ENCODE measurements at places on chromosomes 5 and 9.

GRCh38 chr9:114366334-114367128 is 21.3 kb downstream of the AKNA start:
- DNase-seq, result peak; percentile 44

GRCh38 chr9:129471201-129472019 is 149.5 kb downstream of the C9orf50 start:
- no peak for DNase-seq

- DNase-seq, result no peak
These were observed 101.6 kb upstream of the MAP1B start for GRCh38 chr5:72005671-72006070.

GRCh38 chr5:147601652-147602051 is 91.8 kb upstream of the DPYSL3 start:
- no peak for DNase-seq

- DNase-seq, result no peak
These were observed 4.1 kb upstream of the HDHD3 start for GRCh38 chr9:113380869-113381378.

GRCh38 chr5:164346785-164347630 is 841.6 kb downstream of the MAT2B start:
- no peak for DNase-seq

- DNase-seq, result peak; percentile 52
These were observed 5.5 kb upstream of the AQP3 start for GRCh38 chr9:33452828-33453271.

- DNase-seq, result no peak
These were observed 39.1 kb upstream of the FLT4 start for GRCh38 chr5:180688330-180689070.

GRCh38 chr9:72826996-72827949 is 125.6 kb downstream of the ALDH1A1 start:
- no peak for DNase-seq

- DNase-seq, result peak; percentile 69
These were observed 102.9 kb downstream of the LIFR start for GRCh38 chr5:38453506-38453905.

GRCh38 chr9:93825348-93826115 is 129.6 kb downstream of the BARX1 start:
- DNase-seq, result no peak

GRCh38 chr5:89337-90286 is 2.4 kb upstream of the PLEKHG4B start:
- no peak for DNase-seq

- no peak for DNase-seq
These were observed 143.2 kb upstream of the TRIM32 start for GRCh38 chr9:116543731-116544400.

DNA sequence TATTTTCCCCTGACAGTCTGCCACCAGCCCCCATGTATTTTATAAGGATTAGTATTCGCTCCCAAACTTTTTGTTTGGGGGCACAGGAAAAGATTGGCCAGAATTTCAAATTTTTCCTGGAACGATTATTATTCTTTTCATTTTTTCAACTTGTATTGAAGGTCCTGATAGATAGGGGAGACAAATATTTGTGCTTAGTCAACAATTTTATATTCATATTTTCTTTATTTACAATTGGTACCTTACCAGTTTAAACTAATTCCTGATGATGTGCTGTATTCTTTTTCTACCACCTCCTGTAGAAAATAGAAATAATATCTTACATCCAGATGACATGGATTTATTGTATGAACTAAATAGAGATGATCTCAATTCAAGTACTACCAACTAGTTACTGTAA is 60.7 kb upstream of the TSLP start:
- DNase-seq, result no peak

- DNase-seq, result no peak
These were observed 22.3 kb downstream of the C1QTNF2 start for GRCh38 chr5:160348080-160348479.

- DNase-seq, result no peak
These were observed 26.2 kb downstream of the IRF1 start for GRCh38 chr5:132464156-132464939.

- DNase-seq, result no peak
These were observed 1028.5 kb downstream of the NR2F1-AS1 start for GRCh38 chr5:92552206-92553160.

DNA sequence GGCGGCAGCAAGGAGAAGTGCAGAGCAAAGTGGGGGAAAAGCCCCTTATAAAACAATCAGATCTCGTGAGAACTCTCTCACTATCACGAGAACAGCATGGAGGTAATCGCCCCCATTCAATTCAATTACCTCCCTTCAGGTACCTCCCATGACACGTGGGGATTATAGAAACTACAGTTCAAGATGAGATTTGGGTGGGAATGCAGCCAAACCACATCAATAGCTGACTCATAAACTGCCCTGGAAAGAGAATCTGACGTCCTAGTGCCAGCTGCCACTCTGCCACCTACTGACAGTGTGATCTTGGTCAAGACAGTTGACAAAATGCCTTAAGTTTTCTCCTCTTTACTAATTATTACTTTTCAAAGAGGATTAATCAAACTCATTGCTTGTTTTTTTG is 128.3 kb downstream of the GPBP1 start:
- peak; percentile 1 for DNase-seq

DNA sequence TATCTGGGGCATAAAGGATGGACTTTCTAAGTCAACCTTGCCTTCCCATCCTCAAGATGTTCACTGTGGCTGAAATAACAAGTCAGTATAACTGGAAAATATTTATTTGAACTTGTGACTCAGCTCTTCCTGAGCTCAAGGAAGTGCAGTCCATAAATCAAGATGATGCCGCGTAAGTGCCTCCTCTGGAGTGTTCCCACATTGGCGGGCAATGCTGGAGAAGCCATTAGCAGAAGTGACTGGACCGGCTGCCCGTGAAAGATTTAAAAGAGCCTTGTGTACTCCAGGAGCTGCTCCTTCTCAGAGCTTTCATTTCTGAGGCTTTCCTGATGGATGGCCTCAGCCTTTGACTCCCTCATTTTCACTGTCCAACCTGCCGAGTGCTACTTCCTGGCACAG is 17.4 kb downstream of the TMOD1 start:
- no peak for DNase-seq

- no peak for DNase-seq
These were observed 95.0 kb downstream of the MACIR start for GRCh38 chr5:103353581-103353980.

DNA sequence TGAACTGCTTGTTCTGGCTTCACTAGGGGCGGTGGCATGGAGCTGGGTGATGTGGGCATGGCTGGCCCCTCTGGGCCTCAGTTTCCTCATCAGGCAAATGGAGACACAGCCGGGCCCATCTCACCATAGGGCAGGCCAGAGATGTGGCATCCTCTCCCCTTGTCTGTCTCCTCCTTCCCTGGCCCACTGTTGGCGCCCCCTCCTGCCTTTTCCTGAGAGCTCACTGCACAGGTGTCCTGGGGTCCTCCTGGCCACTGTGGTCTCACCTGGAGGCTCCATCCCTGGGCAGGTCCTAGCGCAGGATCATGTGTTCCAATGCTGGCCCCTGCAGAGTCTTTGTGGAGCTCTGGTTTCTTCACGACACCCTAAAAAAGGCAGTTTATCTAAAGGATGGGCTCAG is 53.5 kb downstream of the NEK6 start:
- DNase-seq, result no peak

DNA sequence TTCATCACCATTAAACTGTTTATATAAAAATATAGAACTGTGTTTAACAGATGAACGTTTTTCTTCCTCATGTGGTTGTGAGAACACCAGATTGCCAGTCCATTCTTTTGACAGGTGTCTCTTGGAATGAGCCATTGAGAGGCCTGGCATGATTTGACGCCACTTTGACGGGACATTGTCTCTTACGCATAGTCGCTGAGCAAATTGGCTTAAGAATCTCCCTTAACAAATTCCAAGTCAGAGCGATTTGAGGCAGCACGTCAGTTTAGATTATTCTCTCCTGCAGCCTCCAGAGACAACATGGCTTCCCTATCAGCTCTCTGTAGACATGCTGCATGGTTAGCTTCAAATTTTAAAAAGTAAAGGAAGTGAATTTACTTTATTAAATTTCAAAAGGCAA is 510.7 kb upstream of the ACO1 start:
- DNase-seq, result no peak

- DNase-seq, result no peak
These were observed 332.9 kb downstream of the CSNK1G3 start for GRCh38 chr5:123844873-123845272.

GRCh38 chr9:115234094-115234493 is 116.1 kb upstream of the TNC start:
- no peak for DNase-seq

- DNase-seq, result no peak
These were observed 474.3 kb downstream of the ARHGEF28 start for GRCh38 chr5:74100268-74100665.

GRCh38 chr5:68593211-68593671 is 377.7 kb downstream of the PIK3R1 start:
- DNase-seq, result no peak

DNA sequence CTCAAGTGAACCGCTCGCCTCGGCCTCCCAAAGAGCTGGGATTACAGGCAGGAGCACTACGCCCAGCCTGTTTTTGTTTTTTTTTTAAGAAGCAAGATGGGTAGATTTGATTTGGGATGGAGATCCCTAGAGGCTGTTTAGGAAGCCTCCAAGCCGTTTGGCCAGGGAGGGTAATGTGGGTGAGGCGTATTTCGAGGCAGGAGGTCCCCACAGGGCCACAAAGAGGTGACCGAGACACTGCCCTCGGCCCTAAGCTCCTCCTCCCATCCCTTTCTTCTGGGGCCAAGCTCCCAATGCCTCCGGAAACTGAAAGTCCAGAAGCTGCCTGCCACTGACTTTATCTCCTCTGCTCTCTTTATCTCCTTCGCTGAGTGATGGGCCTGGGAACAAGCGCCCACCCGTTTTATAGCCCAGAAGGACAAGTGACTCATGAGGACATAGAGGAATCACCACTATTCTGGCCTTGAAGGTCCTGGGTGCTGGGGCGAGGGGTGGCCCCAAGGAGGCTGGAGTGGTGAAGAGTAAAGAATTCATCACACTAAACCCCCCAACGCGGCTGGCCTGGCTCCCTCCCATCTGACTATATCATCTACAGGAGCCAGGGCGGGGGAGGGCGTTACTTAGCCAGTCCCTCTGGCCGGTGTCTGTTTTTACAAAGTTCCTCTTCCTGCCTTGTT is 2.0 kb upstream of the RALGDS start:
- no peak for DNase-seq

DNA sequence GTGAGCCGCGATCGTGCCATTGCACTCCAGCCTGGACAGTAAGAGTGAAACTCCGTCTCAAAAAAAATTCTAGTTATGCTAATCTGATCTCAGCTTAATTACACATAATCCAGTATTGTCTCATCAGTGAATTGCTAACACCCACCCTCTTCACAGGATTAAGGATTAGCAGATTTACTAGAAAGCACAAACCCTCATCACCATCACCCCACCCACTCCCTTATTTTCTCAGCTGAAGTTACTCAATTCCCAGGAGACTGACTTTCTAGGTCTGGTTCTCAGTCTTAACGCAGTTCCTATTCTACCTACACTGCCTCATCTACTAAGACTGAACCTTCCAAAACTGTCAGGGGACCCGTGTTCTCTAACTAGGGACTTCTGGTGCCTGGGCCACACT is 9.0 kb downstream of the TOR1B start:
- no peak for DNase-seq

DNA sequence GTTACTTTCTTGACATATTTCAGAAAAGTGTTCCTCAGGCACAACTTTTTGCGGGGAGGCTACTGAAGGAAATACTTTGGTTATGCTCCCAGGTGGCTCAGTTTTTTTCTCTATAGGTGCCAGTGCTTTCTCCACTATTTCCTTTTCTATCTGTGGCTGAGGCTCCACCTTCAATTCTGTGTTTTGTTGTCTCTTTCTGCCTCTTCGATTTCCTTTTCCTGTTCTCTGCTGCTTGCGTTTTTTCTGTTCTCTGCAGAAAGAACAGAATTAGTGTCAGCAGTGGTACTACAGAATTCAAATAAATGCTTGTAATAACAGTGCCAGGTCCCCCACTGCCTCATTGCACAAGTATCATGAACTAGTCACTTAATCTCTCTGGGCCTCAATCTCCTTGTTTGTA is 7.0 kb downstream of the HEMGN start:
- DNase-seq, result no peak

- no peak for DNase-seq
These were observed 85.5 kb upstream of the ZNF169 start for GRCh38 chr9:94173632-94174031.

- no peak for DNase-seq
These were observed 1.1 kb downstream of the KDM3B start for GRCh38 chr5:138353560-138354080.

DNA sequence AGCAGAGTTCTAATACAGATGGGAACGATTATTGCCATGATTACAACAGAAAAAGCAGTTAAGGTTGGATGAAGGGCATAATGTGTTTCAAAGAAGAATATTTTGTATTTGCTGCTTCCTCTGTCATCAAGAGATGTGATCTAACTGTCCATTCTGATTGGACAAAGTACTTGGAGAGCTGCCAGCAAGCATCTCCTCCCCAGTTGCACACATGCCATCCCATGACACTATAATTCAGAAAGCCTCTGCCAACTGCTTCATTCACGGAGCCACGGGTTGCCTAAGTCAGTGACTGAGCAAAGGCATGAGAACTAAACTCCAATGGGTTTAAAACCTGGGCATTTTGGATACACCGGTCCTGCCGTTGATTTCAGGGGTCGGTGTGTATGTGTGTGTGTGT is 253.8 kb downstream of the CRB2 start:
- no peak for DNase-seq

- no peak for DNase-seq
These were observed 215.5 kb upstream of the TNC start for GRCh38 chr9:115333277-115334070.

DNA sequence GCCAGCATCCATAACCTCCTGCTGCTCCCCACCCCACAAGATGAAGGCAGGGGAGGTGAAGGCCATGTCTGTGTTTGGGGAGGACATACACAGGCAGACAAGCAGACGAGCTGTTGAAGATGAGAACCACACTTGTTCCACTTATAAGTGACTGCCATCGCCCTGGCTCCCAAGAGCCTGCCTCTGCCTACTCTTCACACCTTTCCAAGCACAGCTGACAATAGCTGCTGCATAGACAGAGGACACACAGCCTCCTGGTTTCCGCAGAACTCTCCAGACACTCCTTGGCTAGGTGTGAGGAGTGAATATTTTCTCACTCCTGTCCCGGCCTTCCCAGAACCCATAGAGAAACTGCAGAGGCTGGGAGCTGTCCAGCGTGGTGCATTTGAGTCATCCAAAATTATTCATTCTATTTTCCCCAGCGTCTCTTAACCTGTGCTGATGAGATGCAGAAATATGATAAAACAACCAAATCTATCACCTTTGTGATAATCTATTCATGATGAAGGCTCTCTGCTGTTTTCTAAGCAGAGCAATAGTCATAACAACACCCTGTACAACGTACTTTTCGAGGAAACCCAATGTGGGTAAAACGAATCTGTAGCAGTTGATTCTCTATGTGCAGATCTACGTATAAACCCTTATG is 24.7 kb downstream of the KLF9 start:
- no peak for DNase-seq

DNA sequence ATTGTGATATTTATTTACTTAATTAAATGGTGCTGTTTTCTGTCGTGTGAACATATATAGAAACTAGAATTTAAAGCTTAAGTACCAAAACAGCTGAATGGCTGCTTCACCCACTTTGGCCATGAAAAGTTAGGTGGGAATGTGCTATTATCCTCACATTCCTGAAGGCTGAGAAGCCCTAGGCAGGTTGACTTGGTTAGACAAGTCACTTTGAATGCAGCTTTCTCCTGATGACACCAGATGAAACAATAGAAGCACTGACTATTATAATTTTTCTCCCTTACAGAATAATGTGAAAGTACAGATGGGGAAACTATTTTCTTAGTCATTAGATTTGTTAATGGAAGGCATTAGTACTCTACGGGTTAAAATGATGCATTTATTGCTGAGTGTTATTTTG is 65.1 kb upstream of the C5orf46 start:
- DNase-seq, result no peak

- no peak for DNase-seq
These were observed 13.4 kb downstream of the UBE2QL1 start for GRCh38 chr5:6461793-6462650.
